Left renal cortex interstitium (tissue), 4 donors: ENCODE measurements at places on chromosomes 5 and 9.

GRCh38 chr5:9927106-9927505 is 297.0 kb upstream of the TAS2R1 start:
- DNase-seq = no peak

GRCh38 chr9:136665704-136666371 is 3.1 kb downstream of the EGFL7 start:
- DNase-seq = no peak

GRCh38 chr9:75889977-75890471 is 449 bp upstream of the PCSK5 start:
- DNase-seq = no peak

DNA sequence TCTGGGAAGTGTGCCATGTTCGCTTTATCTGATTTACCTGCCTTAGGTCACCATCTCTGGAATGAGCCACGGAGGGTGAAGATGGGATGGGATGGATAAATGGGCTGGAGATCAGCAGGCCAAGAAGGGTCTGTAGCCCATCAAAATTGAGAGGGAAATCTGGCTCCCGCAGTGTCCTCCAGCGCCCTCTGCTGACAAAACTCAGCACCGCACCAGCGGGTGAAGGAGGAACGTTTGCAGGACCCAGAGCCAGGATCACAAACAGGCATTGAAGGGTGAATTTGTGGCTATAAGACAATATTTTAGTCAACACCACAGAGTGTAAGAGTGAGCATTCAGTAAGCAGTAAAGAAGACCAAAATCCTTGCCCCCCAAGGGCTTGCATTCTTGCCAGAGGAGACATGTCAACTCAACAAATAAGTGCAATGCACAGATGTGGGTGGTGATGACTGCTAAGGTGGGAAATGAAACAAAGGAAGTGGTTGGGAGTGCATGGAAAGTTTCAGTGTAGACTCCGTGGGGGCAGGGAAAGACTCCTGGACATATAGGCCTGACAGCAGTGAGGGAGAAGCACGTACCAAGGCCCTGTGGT is 124.4 kb downstream of the TENT4A start:
- no peak for DNase-seq

DNA sequence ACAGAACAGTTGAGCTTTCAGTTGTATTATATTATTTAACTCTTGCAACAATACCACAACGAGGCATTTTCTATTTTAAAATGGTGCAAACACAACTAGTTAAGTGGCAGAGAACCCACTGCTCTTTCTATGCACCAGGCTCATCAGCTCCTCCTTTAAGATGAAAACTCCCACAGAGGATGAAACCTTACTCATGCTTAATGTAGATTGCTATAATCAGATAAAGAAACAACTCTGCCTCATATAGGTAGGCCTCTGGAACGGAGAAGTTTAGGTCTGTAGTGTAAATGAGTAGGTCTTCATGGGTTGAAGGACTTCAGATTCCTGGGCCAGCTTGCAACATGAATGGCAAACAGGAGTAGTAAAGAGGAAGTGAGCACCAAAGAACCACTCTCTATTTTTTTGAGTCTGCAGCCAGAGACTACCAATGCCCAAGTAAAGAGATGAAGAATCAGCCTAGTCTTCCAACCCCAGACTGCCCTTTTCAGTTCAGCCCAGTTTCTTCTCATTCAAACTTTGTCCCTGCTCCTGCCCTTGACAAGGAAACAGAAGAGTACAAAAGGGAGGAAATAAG is 33.9 kb downstream of the HACD4 start:
- DNase-seq = no peak

DNA sequence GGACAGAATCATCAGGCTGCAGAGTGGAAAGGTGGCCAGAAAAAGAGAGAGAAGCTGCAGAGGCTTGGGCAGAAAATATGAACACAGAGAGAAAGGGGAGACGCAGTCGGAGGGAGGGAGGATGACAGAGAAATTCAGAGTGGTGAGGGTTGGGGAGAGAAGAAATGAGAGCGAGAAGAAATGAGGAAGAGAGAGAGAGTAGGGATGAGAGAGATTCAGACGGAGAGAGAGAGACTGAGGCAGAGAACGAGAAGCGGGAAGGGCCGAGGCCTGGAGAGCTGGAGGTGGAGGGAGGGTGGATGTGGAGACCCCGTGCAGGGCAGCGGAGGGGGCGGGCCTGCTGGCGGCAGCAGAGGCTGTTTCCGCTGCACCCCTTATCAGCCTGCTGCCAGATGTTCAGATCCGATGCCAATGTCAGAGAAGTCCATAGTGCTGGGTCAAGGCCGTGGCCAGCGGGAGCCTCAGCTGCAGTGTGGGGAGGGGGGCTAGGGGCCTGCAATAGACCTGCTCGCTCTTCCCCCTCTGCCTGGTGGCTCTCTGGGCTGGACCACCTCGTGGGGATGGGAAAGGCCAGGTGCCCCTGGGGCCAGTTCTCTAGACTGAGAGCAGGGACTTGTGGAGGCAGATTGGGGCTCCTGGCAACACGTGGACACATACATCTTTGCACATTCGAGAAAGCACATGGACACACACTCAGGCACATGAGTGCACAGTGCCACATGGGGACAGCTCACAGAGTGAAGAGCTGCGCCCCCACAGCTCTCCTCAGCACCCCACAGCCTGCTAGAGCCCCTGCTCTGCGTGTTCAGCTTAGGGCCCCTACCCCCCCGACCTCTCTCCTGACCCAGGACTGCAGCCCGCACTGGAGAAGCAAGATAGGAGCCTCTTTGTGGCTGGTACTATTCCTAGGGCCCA is 4.9 kb upstream of the NR5A1 start:
- DNase-seq = no peak

GRCh38 chr9:134328841-134329575 is 2.8 kb downstream of the RXRA start:
- DNase-seq = no peak

- no peak for DNase-seq
Measured at GRCh38 chr5:167509076-167509475, 782.4 kb upstream of the WWC1 start.

DNA sequence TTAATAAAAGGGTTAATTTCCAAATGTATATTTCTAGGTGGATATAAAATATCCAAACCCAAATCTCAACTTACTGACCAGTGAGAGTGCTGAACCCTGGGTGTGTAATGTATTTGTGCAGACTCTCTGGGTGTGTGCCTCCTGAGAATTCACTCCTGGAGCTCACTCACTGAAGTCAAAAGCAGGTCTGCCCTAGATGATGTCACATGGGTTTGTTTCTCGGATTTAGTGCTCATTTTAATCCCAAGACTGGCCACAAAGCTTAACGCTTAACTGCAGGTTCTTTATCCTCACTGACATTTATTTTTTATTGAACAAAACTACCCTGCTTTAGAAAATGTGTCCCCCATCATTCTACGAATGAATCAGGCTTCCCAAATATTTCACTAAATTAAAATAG is 179.4 kb downstream of the PPP2R2B start:
- DNase-seq = no peak

DNA sequence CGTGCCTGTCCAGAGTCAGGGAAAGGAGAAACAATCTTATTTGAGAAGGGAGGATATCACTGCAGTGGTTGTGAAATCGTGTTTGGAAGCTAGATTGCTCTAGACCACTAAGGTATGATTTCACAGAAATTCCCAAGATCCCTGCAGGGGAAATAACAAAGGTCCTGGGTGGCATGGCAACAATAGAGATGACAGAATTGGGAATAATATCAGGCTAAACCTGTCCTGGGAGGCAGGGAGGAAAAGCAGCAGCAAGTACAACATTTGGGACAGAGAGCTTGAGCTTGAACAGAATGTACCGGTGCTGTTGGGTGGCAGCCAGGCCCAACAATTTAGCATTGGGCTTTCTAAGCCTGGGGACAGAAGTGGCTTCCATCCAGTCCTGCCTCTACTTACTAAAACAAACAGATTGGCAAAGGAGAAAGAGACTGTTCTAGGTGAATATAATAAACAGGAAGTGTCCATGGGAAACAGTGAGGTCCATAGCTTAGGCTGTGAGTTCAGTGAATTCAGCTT is 17.0 kb upstream of the ARHGAP26 start:
- DNase-seq = no peak

- DNase-seq = no peak
Measured at GRCh38 chr5:93423300-93423699, 157.7 kb downstream of the NR2F1-AS1 start.

DNA sequence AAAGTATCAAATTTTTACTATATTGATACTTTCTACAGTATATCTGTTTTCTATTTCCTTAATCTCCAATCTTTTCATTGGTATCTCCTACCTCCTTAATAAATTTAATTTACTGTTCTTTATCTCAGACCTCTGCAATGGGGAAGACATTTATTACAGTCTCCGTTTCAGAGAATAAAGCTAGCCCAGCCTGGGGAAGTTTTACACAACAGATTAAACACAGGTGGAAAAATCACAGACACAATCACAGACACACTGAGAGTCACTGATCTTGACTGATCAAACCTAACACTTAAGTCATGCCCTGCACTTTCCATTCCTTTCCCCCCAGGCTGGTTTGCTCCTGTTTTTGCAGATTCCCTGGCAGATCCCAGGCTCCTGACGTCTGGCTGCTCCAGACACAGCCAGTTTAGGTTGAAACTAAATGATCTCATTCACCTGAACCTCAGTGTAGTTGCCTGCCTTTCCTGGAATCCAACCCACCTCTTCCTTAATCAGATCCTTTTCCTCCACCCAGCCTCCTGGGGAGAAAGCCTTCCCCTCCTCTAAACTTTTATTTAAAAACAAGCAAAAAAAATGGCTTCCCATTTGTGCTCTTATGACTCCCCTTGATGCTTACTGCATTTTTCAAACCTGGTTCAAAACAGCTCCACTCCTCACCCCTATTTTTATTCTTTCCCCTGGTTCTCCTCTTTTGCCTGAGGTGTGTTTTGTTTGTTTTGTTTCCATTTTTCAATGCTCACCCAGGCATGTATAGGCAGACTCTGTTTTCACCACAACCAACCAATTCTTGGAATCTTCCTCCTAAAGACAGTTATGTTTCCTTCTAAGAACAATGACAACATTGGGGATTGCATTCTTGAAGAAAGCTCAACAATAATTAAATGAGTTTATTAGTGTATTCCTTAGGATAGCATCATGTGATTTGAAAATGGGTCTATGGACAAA is 29.5 kb upstream of the OSMR start:
- no peak for DNase-seq

DNA sequence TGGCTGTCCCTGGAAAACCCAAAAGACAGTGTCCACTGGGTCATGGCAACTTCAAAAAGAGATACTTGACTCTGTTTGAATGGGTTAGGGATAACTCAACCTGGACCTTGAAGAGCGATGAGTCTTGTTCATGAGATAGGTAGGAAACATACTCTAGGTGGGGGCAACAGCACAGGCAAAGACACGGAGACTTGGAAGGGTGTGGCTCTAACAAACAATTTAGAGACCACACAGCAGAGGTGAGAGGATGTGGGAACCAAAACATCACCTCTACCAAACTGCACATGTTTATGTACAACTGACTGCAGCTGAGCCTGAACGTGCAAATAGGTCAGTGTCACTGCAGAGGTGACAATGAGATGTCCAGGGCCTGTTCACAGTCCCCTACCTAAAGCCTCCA is 247.7 kb upstream of the ADRA1B start:
- DNase-seq = no peak

DNA sequence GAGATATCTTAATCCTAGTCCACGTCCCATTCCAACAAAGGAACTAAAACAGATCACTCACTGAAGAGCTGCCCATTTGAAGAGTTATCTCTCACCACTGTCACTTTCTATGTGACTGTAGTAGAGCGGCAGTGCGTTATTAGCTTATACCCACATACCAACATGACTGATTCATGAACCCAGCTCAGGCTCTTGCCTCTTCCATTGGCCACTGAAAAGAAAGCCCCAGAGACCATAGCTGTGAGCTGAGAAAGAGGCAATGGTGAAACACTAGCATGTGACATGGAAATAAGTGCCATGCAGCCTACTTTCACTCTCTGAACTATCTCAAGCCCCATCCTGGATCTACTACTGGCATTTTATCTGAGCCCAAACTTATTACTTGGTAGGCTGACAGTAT is 151.7 kb upstream of the MOCS2 start:
- no peak for DNase-seq

DNA sequence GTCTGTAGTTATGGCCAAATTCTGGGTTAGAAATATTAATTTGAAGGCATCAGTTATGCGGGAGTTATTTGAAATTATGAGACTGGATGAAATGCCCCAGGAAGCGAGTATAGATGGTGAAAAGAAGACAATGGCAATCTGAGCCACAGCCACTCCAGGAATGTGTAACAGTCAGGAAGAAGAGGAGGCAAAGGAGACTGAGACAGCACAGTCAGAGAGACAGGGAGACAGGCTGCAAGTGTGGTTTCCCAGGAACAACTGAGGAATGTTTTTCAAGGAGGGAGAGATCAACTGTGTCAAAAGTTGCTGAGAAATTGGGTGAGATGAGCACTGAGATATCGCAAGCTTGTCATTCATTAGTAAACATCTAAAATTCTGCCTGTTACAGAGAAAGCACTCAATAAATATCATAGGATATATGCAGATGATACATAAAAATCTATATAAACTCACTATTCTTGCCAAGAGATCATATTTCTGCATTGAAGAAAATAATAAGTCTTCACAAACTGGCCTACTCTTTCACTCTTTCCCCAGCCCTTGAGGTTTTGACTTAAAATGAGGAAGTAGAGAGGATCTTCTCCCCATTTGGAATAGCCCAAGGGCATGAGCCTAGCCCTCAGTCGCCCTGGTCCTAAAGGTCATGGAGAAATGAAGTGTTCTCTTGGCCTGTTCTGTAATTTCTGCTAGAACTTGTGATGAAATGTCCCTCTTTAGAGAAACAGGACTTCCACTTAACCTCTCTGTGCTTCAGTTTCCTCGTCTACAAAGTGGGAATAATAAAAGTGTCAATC is 48.5 kb upstream of the RLN1 start:
- DNase-seq = no peak

DNA sequence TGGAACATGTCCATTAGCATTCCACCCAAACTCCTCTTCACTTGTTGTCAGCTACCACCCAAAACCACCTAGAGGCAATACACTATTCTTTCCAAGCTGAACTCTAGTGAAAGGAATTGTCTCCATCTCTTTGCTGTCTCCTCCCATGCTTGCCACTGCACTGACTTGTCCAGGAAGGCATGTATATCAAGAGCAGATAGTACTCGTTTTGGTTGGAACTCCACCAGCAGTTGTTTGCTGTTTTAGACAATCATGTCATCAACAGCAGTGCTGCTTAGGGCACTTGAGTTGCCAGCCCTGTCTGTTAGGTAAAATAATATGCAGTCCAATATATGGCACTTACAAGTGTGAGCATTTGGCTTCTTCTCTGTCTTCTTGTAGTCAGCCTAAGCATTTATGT is 80.0 kb upstream of the SAP30L start:
- no peak for DNase-seq

- no peak for DNase-seq
Measured at GRCh38 chr9:109476642-109477257, 21.4 kb downstream of the PTPN3 start.

GRCh38 chr5:31936683-31937082 is 237.4 kb downstream of the GOLPH3 start:
- no peak for DNase-seq

GRCh38 chr5:143870871-143871632 is 59.1 kb downstream of the HMHB1 start:
- DNase-seq = no peak
